MG63 (cell line): ENCODE measurements at places on chromosomes 7 and 10. TPM values are rescaled to one million over a fixed set of nuclear protein-coding genes. Genes with fewer than 3 reads are reported as not detected.

DNA sequence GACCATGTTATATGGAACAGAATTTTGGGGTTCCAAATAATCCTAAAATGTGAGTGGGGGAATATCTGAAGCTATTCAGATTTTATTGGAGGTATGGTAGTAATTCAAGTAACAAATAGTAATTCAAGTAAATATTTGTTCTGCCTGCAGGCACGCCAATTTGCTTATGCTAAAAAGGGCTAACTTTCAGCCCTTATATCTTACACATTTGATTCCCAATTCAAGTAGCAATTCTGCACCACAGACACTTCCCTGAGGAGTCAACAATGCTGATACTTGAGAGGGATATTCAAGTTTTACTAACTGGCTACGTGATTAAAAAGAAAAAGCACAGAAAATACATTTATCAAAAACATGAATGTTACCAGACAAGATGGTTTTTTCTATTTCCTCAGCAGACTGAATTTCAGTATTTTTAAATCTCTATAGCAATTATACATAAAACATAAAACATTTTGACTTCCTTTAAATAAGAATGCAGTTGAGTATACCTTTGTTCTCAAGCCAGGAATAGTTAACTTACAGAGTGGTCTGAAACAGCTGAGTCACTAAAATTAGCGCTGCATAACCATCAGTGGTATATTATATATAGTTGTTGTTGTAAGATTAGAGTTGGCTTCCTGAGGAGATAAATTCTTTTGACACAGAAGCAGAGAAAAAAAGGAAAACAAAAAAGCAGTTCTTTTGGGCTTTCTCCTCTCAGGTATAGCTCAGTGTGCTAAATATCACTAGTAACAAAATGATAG, 33.9 kb downstream of the MTPN start:
- no peak for DNase-seq

GRCh38 chr7:130009848-130010688, 41.1 kb downstream of the ZC3HC1 start:
- DNase-seq, result peak; percentile 94

GRCh38 chr10:14353291-14353913, 22.7 kb upstream of the FRMD4A start:
- no peak for DNase-seq

GRCh38 chr7:155534691-155535090, 11.7 kb downstream of the CNPY1 start:
- no peak for DNase-seq

- no peak for DNase-seq
These were observed 27.9 kb downstream of the RALA start for GRCh38 chr7:39651265-39651664.

GRCh38 chr7:3431306-3431705, 130.3 kb downstream of the SDK1 start:
- no peak for DNase-seq

- DNase-seq, result peak; percentile 45
These were observed 178.5 kb downstream of the NRP1 start for GRCh38 chr10:33155720-33156638.

Gene KIF11
- total RNA-seq, result 19.5 and 26.3 TPM in 2 replicates

Gene LRRC17
- 0.13 TPM in 1 of 2 replicates, not detected in the other for total RNA-seq

DNA sequence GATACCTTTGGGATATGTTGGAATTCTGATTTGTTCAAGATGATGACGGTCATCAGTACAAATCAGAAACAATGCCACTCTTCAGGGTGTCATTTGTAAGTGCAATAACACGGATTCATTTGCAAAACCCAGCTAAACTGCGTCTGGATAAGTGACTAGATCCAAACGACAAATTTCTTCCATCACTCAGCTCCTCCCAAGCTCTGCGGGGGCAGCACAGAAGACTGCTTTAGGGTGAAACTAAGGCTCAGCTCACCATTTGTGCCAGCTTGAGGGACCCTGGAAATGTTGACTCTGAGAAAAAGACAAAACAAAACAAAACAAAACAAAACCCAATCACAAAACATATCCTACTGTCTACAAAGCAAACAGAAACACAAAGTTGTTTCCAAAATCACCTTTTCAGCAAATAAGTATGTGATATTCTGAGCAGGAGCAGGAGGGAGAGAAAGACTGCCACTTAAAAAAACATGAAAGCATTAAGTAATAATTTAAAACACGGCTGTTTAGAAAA, 8.0 kb downstream of the EVX1 start:
- DNase-seq, result no peak

DNA sequence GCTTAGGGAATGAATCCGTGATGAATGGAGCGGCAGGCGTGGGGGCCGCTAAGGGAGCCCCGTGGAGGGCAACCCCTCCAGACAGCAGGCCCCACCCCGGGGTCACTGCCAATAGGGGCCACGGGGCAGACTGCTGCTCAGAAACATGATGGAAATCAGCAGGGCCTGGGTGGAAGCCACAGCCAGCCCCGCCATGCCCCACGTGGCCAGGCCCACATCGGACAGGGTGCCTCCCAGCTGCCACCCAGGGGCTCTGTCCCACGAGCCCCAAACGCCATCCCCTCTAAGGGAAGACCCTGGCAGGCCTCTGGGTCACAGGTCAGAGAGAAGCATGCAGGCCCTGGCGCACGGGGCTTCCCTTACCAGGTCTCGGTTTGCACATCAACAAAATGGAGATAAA, 28.4 kb downstream of the TNRC18 start:
- DNase-seq, result no peak

Gene NCF1
- total RNA-seq, result not detected in 2 replicates

- DNase-seq, result no peak
These were observed 16.1 kb downstream of the TECPR1 start for GRCh38 chr7:98235901-98236300.

Gene CEP41
- 13.1 and 20.4 TPM in 2 replicates for total RNA-seq

Gene ECHDC3
- total RNA-seq, result 45.2 and 63.9 TPM in 2 replicates

GRCh38 chr7:99379043-99379577, 4.6 kb downstream of the ARPC1B start:
- peak; percentile 86 for DNase-seq

GRCh38 chr10:94376865-94377264, 14.1 kb upstream of the NOC3L start:
- no peak for DNase-seq

GRCh38 chr10:43981696-43982095, 333.0 kb upstream of the ZNF32 start:
- DNase-seq, result no peak

- DNase-seq, result no peak
These were observed 430.9 kb downstream of the ACTR3B start for GRCh38 chr7:153190452-153190851.

GRCh38 chr7:77393261-77393660, 22.9 kb downstream of the GSAP start:
- no peak for DNase-seq

DNA sequence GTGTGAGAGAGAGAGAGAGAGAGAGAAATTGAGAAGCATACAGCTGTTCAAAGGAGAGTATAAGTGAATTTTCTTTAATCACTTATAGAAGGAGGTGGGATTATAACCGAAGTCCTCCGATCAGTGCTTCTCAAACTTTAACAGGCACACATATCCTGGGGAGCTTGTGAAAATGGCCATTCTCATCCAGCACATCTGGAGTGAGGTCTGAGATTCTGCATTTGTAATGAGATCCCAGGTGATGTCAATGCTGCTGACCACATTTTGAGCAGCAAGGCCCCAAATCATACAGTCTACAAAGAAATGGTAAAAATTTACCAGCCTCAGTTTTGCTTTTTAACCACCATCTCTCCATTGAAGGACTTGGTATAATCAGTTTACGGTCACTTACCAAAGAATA, 219.0 kb downstream of the PTEN start:
- DNase-seq, result no peak

Gene NPY
- total RNA-seq, result not detected in 2 replicates

DNA sequence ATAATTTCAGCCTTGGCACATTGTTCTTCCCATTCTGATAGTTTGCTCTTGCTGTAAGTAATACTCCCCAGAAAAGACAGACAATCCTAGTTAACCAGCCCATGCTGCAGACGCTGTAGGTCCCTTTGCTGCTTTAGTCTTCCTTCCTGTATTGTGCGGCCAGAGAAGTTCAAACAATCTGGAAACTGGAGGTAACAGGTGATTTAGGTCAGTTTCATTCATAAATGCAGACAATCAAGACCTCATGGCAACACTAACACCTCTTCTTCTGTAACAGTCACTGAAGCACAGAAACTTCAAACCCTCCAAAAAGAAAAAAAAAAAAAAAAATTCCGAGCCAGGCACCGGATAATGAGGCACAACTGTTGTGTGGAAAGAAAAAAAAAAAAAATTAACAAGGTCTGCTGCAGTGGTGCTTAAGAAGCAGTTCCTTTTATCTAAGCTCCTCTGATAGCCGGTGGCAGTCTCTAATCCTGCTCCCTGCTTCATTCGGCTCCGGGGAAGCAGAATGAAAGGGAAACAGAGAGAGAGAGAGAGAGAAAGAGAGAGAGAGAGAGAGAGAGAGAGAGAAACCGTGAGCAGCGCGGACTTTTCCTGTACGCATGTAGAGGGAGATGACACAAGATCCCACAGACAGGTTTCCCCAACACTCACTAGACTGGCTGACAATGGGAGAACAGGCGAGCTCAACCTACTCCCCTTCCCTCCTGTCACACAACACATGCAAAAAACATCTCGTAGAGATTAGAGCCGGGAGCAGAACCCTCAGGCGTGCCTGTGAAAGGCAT, at the start of gene SEMA3A:
Gene SEMA3A, minus strand, starts transcription at position 306 of the 788 bp plus-strand sequence. Its CDS starts 203 bp downstream, at position 103.
- peak; percentile 67 for DNase-seq

GRCh38 chr10:85946713-85947326, 419.8 kb downstream of the GRID1 start:
- no peak for DNase-seq

GRCh38 chr10:61541960-61542359, 88.8 kb upstream of the TMEM26 start:
- no peak for DNase-seq

DNA sequence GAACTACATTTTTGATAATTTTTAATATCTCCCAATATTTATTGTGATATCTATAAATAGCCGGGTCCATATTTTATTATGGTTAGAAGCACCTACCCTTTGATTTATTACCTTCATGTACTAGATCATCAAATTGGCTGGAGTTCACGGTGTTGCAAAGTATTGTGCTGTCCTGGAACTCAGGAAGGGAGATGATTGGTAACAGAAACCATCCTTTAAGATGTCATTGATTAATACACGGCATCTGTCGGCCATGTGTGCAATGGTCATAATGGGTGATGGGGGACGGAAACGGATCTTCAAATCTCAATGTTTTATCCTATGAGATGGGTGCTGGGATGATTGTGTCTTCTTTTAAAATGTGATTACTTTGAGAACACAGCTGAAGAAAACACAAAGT, 157.0 kb downstream of the NEBL start:
- no peak for DNase-seq

DNA sequence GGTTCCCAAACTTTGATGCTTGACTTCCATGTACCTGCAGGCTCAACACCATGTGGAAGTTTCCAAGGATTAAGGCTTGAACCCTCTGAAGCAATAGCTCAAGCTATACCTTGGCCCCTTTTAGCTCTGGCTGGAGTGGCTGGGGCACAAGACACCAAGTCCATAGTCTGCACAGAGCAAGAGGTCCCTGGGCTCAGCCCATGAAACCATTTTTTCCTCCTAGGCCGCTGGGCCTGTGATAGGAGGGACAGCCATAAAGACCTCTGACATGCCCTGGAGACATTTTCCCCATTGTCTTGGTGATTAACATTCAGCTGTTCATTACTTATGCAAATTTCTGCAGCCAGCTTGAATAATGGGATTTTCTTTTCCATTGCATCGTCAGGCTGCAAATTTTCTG, 14.4 kb downstream of the DGKI start:
- no peak for DNase-seq

DNA sequence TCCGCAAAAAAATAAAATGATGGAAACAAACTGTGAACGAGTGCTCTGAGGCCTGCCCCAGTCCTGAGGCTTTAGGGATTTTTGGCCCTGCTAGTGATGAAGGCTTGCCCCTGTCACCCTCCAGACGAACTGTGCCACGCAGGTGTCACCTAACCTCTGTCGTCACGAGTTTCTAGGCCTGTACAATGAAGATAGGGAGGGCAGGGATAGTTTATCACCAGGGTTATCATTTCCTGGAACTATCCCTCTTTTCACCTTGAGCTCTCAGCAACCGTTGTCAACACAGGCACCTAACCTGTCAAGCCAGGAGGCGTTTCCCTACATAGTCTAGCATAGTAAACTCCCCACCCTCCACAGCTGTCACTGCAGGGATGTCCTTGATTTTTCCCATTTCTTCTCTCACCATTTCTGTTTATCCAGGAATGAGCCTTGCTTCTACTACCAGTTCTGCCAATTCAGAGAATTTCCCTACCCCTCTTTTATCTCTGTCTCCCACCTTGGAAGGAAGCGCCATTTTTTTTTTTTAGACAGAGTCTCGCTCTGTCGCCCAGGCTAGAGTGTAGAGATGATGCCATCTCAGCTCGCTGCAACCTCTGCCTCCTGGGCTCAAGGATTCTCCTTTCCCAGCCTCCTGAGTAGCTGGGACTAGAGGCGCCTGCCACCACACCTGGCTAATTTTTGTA, 2.2 kb upstream of the ACHE start:
- no peak for DNase-seq

Gene HOXA5
- 1.7 and 2.7 TPM in 2 replicates for total RNA-seq

GRCh38 chr7:110909117-110909516, 181.8 kb upstream of the LRRN3 start:
- no peak for DNase-seq

DNA sequence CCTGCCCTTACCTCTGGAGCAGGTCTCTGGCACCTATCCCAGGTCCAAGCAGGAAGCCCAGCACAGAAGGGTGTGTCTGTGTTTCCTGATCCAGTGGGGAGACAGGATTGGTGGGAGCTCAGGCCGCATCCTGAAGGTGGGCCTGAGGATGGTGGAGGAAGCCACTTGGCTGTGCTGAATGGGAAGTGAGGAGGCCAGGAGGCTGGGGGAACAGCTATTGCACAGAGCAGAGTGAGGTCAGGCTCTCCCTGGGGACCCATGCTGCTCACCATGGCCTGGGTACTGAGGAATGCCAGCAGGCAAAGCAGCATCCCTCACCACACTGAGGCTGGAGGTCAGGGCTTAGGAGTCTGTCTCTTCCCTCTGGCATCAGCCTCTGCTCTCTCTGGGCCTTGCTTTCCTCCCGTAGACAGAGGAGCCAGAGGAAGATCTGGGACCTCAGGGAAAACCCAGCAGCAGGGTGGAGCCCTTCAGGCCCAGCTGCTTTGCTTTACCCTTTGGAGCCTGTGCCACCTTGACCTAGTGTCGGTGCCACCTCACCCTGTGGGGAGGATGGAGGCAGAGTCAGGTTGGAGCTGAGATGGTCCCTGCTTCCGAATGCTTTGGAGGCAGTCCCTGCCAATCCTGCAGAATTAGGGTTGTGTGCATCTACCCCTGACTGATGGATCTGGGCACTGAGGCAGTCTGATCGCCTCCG, 39.0 kb downstream of the CDH23 start:
- no peak for DNase-seq

- no peak for DNase-seq
These were observed 46.1 kb downstream of the ZNF467 start for GRCh38 chr7:149727053-149727898.

Gene STEAP1B
- 18.2 and 18.7 TPM in 2 replicates for total RNA-seq

Gene IGF2BP3
- total RNA-seq, result 51.8 and 80.7 TPM in 2 replicates

GRCh38 chr10:23342213-23342884, 2.2 kb downstream of the C10orf67 start:
- DNase-seq, result no peak

DNA sequence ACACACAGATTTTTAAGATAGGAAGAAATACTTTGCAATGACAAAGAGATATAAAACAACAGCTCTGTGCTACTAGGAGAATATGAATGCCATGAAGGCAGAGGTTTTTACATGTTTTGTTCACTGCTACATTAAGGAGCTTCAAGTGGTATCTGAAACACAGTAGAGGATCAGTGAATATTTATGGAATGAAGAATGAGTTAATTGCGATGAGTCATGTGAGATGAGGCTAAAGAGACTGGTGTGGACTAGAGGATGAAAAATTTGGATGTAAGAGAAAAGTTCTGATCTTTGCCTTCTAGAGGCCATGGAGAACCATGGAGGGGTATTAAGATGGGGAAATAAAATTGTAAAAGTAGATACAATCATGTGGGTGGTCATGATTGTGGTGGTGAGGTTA, 434.2 kb downstream of the PHTF2 start:
- DNase-seq, result no peak
